ENCODE measurements at places on chromosomes 13 and 19.

- DNase-seq = no peak
Observed at GRCh38 chr13:81664872-81665271, 1323.9 kb upstream of the SPRY2 start.

- DNase-seq = no peak
Observed at GRCh38 chr19:10554760-10555609, 10.8 kb downstream of the KRI1 start.

DNA sequence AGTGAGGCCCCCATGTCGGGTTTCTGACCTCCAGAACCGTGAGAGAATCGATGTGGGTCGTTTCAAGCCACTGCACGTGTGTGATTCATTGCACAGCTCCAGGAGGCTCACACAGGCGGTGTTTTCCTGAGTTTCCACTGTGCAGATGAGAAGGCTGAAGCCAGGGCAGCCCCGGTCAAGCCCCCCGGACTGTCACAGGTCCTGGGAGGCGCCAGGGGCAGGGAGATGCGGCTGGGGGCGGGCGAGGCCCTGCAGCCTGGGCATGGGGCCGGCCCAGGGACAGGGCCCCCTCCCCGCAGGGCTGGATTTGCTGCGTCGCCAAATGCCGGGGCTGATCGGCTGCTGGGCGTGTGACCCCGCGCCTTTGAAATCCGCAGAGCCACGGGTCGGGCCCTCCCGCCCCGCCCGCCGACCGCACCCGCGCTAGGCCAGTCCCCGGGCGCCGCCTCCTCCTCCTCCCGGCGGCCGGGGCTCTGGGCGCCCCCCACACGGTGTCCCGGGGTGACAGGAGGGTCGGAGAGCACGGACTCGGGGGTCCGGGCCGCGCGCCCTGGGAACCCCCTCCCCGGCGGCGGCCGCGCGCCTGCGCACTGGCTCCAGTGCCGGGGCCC lies 9.9 kb upstream of the MKNK2 start:
- DNase-seq = no peak

DNA sequence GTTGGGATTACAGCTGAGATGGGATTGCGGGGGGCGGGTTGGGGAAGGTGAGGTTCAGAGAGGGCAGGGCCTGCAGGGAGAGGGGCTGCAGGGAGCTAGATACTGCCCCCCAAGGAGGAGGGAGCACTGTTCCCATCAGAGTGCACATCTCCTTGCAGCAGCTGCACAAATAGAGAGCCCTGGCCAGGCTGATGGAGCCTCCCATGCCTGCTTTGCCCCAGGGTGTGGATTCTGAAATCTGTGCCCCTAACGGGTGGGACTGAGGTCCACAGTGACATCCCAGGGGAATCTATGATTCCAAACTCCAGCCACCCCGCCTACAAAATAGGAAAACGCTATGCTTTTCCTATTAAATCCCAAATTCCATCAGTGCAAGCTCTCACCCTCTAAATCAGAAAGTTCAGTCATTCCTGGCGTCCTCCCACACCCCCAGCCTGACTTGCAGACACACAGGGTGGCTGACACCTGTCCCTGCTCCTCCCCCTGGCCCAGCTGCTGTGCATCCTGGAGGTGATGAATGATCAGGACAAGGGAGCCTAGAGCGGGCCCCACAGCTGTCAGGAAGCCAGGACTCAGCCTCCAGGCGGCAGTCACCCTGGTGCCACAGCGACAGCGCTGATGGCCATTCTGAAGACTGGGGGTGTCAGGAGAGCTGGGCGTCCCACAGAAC lies 6.3 kb upstream of the CEACAM21 start:
- DNase-seq = no peak

DNA sequence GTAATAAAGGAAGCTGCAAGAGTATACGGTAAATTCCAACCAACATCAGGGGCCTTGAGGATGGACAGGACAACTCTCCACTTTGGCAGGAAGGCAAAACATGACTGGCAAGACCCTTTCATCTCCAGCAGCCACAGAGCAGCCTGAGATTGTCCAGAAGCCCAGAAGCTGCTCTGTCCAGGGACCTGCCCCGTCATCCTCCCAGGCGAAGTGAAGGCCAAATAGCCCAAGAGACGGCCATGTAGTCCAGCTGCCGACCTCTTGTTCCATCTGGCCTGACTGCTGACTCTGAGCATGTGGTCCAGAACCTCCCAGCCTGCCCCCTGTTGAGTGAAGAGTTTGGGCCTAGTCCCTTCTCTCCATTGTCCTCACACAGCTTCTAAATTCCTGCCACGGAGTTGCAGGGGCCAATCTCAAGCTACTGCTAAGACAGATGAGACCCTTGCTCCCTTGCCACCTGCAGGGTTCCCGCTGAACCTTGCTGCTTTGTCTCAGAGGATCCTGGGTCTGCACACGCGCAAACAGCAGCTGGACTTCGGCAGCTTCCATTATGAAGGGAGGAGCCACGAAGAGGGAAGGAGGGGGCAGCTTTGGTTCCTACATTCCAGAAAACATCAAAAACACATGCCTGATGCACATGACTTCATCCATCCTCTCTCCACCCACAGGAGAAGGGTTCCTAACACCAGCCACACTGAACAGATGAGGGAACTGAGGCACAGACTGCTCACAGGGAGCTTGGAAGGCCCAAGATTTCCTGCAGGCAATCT lies 196.9 kb downstream of the KATNAL1 start:
- no peak for DNase-seq

GRCh38 chr19:49772850-49773432 lies 6.1 kb downstream of the AP2A1 start:
- DNase-seq = no peak

GRCh38 chr19:40335855-40336600 lies 12.2 kb downstream of the C19orf47 start:
- no peak for DNase-seq

- no peak for DNase-seq
Observed at GRCh38 chr13:36124236-36124822, 6.9 kb downstream of the DCLK1 start.

DNA sequence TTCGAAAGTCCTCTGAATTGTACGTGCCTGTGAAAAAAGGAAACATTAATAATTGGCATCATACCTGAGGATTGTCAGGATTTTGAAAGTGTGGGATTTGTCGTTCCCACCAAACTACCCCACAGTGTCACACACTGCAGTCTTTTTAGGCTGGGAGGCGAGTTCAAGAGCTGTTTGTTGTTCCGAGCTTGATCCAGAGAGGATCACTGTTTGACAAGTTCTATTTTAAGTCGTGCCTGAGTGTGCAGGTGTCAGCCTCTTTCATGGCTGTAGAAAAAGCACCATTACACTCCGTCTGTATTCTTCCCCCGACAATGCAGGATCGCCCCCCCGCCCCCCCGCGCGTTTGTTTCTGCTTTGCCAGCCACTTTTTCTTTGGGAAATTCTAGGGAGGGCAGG lies 635 bp upstream of the NBEA start:
- no peak for DNase-seq

DNA sequence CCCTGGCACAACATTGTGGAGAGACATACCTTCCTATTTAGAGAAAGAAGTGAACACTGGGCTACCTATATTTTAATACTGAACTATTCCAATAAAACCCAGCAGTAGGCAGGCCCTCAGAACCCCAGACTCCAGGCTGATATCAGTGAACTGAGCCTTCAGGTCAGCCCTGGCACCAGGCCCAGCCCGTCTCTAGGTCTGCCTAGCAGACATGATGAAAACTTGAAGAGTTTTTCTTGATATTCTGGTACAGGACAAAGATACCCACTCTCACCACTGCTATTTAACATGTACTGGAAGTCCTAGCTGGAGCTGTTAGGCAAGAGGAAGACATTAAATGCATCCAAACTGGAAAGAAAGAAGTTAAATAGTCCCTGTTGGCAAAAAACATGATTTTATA lies 396.6 kb upstream of the SPRY2 start:
- DNase-seq = no peak

DNA sequence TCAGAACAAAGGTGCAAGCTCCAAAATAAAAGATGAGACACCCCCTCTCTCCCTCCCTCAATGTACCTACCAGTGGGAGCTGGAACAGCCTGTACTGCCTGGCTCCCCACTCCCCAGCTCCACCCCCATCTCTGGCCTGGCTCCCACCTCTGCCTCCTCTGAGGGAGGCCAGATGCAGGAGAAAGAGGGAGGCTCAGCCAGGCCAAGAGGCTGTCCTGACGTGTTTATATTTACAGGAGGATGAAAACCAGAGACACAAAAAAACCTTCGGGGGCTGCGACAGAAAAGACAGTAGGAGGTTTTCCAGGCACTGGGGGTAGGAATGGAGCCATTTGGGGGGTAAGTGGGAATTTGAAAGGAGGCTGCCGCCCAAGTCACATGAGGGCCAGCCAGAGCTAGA lies 19.7 kb downstream of the ARHGEF18 start:
- DNase-seq = no peak

- no peak for DNase-seq
Observed at GRCh38 chr13:48264058-48264457, 31.1 kb downstream of the ITM2B start.

DNA sequence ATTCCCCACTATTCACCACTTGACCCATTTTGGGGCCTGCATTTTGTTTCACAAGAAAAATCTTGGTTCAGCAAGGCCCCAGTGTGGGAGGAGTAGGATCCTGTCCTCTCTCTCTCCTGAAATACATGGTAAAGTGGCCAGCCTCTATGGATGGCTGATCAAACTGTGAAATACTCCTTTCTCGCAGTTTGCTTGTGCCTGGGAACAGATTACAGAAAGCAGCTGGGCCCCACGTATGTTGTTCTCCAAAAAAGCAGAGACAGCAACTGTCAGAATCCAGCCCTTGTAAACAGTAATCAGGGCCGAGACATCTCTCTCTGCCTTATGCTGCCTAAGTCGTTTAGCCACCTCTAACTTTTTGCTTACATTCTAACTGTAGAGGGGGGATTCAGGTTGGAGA lies 61.0 kb upstream of the RAP2A start:
- DNase-seq = no peak

All from neural crest cell (in vitro differentiated cells).